ENCODE measurements at places on chromosomes 1 and 21. TPM values are rescaled to one million over a fixed set of nuclear protein-coding genes. Genes with fewer than 3 reads are reported as not detected.

RHCE gene
- polyA plus RNA-seq, result not detected

DNA sequence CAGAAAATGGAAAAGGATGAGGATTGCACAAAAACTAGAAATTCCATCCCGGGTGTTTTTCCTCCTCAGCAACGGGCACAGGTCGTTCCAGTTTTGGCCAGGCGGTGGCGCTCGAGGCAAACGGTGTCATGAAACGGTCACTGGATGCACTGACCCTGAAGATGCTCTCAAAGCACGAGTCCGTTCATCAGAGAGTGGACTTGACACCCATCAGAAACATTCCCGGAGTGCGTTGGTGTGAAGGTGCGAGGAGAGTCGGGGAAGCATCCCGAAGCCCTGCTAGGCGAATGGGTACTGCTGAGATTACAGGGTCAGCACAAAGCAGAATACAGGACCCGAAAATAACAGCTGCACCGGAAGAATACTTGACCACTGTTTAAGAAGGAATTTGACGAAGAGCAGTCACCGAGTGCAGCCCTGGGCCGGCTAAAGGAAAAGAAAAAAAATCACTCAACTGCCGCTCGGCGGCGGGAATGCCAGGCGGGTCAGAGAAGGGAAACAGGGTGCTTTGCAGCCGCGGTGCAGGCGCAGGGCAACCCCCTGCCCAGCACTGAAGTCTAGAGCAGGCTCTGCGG, 71.7 kb upstream of the ETS2 start:
- no peak overlapping the region for H3K27ac ChIP-seq
- DNase-seq, result peak; percentile 61
- H3K36me3 ChIP-seq, result no peaks in the 10 kb centered on the region
- H3K4me3 ChIP-seq, result peak overlapping the region; percentile 50
- H3K4me1 ChIP-seq, result peaks cover 6% of the 10 kb centered on the region

- H3K4me3 ChIP-seq, result no peak overlapping the region
- H3K36me3 ChIP-seq, result no peaks in the 10 kb centered on the region
- DNase-seq, result no peak
- H3K4me1 ChIP-seq, result peaks cover 10% of the 10 kb centered on the region
These were observed 3.7 kb downstream of the ARHGEF16 start for GRCh38 chr1:3457910-3458883.

DNA sequence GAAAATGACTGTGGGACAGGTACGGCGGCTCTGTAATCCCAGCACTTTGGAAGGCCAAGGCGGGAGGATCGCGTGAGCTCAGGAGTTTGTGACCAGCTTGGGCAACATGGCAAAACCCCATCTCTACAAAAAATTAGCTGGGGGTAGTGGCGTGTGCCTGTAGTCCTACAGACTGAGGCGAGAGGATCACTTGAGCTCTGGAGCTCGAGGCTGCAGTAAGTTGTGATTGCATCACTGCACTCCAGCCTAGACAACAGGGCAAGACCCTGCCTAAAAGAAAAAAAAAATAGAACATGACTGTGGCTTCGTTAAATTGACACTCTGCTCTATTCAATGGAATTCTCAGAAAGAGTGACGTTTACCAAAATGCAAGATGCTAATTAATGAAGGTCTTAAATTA, 3.9 kb upstream of the DBT start:
- peaks cover 1% of the 10 kb centered on the region for H3K27me3 ChIP-seq
- no peak for DNase-seq
- H3K36me3 ChIP-seq, result no peaks in the 10 kb centered on the region
- H3K4me3 ChIP-seq, result no peak overlapping the region

- H3K27ac ChIP-seq, result no peak overlapping the region
- H3K4me3 ChIP-seq, result no peak overlapping the region
- H3K27me3 ChIP-seq, result peaks cover 1% of the 10 kb centered on the region
- H3K4me1 ChIP-seq, result no peaks in the 10 kb centered on the region
These were observed 396.5 kb downstream of the KCTD3 start for GRCh38 chr1:215963621-215964020.

DNA sequence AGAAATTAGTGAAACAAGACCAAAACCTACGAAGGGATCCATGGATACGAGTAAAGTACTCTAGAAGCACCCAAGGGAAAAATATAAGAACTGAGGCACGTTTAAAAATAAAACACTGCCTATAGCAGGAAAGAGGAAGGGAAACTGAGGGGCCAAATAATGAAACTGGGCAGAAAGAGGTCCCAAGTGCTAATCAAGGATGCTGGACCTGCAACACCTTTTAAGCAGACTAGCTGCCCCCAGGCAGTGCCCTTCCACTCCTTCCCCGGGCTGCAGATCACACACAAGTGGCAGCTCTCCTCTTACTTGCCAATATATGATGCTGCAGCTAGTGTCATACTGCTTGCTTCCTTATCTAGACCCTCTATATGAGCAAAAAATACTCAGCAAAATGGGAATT, 7.6 kb upstream of the OTUD7B start:
- H3K36me3 ChIP-seq, result no peaks in the 10 kb centered on the region
- H3K4me3 ChIP-seq, result no peak overlapping the region
- H3K27me3 ChIP-seq, result no peaks in the 10 kb centered on the region
- no peak for DNase-seq
- no peak overlapping the region for H3K27ac ChIP-seq

DNA sequence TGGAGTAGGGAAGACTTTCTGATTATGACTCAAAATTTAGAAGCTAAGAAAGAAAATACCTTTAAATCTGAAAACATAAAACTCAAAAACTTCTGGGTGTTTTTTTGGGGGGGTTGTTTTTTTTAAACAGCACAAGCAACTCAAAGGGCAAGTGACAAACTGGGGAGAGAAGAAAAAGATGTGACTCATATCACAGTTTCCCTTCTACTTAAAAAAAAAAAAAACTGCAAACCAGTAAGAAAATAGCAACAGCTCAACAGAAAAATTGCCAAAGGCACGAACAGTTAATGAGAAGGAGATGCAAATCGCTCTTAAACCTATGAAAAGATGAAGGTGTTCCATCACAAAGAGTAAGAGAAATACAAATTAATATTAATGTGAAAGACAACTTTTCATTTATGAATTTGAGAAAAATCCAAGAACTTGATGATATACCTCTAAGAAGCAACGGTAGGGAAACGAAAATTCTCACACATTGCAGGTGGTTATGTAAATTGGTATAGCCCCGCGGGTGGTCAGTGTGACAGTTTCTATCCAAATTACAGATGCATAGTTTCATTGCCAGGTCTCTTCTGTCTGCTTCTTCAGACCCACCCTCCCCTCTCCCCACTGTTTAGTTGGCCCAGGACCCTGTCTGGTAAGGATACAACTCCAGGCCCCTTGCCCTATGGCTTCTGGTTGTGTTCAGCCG, 9.0 kb downstream of the IFNAR2 start:
- H3K27ac ChIP-seq, result peak overlapping the region; percentile 95
- H3K4me3 ChIP-seq, result peak overlapping the region; percentile 86
- DNase-seq, result peak; percentile 51
- peaks cover 12% of the 10 kb centered on the region for H3K36me3 ChIP-seq

DNA sequence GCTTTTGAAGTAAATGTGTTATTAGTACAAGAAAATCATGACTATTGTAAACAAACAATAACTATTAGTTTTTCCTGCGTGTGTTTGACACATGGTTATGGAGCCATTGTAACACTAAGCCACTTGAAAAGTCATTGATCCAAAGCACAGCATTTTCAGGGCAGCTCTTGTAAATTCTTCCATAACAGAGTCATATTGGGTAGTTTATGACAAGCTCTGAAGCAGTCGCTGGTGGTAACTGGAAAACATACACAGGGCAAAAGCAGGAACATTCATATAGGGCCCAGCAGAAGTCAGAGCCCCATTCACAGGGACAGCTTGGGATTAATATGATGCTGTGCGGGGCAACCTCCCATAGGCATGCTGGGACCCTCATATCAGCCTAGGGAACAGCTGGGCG, 483.2 kb upstream of the PTBP2 start:
- no peak overlapping the region for H3K4me3 ChIP-seq
- no peak overlapping the region for H3K27ac ChIP-seq
- H3K4me1 ChIP-seq, result no peaks in the 10 kb centered on the region
- peaks cover 2% of the 10 kb centered on the region for H3K27me3 ChIP-seq

DNA sequence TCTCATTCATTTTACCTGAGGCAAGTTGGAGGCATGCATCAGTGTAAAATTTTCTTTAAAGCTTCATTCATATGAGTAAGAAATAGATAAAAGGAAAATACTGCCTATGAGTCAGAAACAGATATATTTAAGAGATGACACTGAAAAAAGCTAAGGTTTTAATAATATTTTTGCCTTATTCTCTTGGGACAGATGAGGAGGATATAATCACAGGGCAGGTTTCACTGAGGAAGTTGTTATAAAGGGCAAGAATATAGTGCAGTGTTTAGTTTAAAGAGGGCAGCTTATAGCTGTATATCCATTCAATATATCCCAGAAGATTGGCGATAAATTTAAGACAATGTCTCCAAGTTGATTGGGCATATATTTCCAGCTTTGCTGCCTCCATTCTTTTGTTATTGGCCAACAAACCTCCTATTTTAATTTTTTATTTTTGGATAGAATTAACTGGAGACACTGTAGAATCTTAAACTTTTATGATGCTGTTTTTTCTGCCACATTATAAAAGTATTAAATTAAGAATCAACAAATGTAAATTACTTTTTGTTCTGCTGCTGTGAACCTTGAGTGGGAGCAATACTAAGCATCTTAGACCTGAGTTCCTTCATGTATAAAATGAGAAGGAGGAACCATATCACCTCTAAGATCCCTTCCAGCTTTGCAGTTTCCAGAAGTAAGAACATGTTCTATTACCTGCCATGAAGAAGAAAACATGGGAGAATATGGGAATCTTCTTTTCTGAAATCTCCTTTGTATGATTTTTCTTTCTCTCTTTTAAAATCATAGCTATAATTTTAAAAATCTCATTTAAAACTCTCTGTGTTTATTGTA, 171.6 kb downstream of the S1PR1 start:
- peaks cover 18% of the 10 kb centered on the region for H3K4me1 ChIP-seq
- H3K4me3 ChIP-seq, result no peak overlapping the region
- H3K27ac ChIP-seq, result no peak overlapping the region
- H3K36me3 ChIP-seq, result peaks cover 7% of the 10 kb centered on the region
- no peak for DNase-seq

GRCh38 chr1:101438359-101438758, 201.5 kb downstream of the S1PR1 start:
- H3K36me3 ChIP-seq, result no peaks in the 10 kb centered on the region
- no peak overlapping the region for H3K27ac ChIP-seq
- peak; percentile 12 for DNase-seq
- no peak overlapping the region for H3K4me3 ChIP-seq
- peaks cover 4% of the 10 kb centered on the region for H3K27me3 ChIP-seq

SLC6A9 gene
- polyA plus RNA-seq, result not detected

GRCh38 chr1:200473698-200474371, 64.0 kb upstream of the ZNF281 start:
- no peaks in the 10 kb centered on the region for H3K4me1 ChIP-seq
- peak; percentile 10 for DNase-seq
- no peaks in the 10 kb centered on the region for H3K27me3 ChIP-seq
- H3K4me3 ChIP-seq, result no peak overlapping the region

- DNase-seq, result no peak
- no peaks in the 10 kb centered on the region for H3K4me1 ChIP-seq
- no peaks in the 10 kb centered on the region for H3K36me3 ChIP-seq
- H3K4me3 ChIP-seq, result no peak overlapping the region
- no peak overlapping the region for H3K27ac ChIP-seq
These were observed 54.1 kb downstream of the LDLRAD2 start for GRCh38 chr1:21865943-21866706.

GRCh38 chr1:185010361-185010760, 35.0 kb upstream of the RNF2 start:
- no peak for DNase-seq
- no peak overlapping the region for H3K4me3 ChIP-seq
- no peaks in the 10 kb centered on the region for H3K36me3 ChIP-seq
- H3K27ac ChIP-seq, result no peak overlapping the region
- no peaks in the 10 kb centered on the region for H3K4me1 ChIP-seq

DNA sequence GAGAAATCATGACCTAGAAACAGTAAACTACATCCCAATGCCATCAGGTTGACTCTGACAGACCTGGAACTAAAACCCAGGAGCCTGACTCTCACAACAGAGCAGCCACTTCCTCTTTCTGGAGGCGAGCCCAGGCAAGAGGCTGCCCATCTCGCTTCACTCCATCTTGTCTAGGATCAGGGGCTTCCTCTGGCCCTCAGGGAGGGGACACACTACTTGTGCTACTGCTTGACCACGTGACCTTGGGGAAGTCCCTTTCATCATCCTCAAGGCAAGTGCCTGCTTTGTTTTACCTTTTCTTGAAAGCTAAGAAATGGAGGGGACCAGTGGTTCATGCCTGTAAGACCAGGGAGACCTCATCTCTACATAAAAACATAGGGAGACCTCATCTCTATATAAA, 2.6 kb upstream of the TENT5B start:
- no peaks in the 10 kb centered on the region for H3K36me3 ChIP-seq
- peaks cover 9% of the 10 kb centered on the region for H3K4me1 ChIP-seq
- H3K27me3 ChIP-seq, result peaks cover 12% of the 10 kb centered on the region
- no peak overlapping the region for H3K4me3 ChIP-seq

C1orf53 gene
- 4.1 TPM for polyA plus RNA-seq

DNA sequence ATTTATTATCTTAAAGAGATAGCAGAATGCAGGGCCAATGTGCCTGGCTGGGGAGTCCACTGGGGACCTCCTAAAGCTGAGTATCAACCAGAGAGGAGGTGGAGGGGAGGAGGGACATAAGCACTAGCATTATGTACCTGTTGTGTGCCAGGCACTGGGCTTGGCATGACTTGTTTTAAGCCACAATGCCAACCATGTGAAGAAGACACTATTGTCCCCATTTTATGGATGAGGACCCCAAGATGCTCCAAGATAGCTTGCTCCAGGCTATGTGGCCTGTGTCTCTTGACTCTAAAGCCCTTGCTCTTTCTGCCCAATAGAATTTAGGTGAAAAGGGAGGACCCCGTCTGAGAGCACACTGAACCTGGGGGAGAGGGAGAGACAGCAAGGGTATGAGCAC, 111.3 kb downstream of the GLIS1 start:
- no peak overlapping the region for H3K27ac ChIP-seq
- no peaks in the 10 kb centered on the region for H3K4me1 ChIP-seq
- no peaks in the 10 kb centered on the region for H3K36me3 ChIP-seq
- no peak for DNase-seq

DNA sequence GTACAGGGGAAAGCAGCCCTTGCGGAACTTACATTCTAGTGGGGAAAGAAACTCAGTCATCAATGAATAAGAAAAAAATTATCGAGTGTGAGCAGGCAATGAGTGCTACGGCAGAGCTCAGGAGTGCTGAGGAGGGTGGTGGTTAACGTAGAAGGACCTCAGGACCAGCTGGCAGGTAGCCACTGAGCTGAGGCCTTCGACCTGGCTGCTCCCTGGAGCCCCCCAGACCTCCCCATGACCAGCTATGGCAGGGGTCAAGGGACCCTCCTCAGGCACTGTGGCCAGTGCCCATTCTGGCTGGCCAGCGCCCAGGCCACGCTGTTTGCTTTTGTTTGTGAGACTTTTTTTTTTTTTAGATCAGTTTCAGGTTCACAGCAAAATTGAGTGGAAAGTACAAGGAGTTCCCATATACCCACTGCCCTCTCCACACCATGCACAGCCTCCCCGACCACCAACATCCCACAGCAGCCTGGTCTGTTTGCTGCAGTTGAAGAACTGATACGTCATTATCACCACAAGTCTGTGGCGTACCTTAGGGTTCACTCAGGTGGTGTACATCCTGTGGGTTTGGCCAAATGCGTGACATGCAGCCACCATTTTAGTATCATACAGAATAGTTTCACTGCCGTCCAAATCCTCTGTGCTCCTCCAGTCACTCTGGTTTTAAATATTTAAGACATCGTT, 11.8 kb upstream of the TTC22 start:
- peak overlapping the region; percentile 25 for H3K4me3 ChIP-seq
- peaks cover 30% of the 10 kb centered on the region for H3K36me3 ChIP-seq
- peak overlapping the region; percentile 80 for H3K27ac ChIP-seq
- H3K4me1 ChIP-seq, result peaks cover 63% of the 10 kb centered on the region
- DNase-seq, result peak; percentile 52
- H3K27me3 ChIP-seq, result peaks cover 8% of the 10 kb centered on the region

AIRE gene
- not detected for polyA plus RNA-seq

ATXN7L2 gene
- polyA plus RNA-seq, result 8.9 TPM

All from immature natural killer cell (primary cell).